Progenitor cell of endocrine pancreas (in vitro differentiated cells): ENCODE measurements at places on chromosomes 6 and 20.

DNA sequence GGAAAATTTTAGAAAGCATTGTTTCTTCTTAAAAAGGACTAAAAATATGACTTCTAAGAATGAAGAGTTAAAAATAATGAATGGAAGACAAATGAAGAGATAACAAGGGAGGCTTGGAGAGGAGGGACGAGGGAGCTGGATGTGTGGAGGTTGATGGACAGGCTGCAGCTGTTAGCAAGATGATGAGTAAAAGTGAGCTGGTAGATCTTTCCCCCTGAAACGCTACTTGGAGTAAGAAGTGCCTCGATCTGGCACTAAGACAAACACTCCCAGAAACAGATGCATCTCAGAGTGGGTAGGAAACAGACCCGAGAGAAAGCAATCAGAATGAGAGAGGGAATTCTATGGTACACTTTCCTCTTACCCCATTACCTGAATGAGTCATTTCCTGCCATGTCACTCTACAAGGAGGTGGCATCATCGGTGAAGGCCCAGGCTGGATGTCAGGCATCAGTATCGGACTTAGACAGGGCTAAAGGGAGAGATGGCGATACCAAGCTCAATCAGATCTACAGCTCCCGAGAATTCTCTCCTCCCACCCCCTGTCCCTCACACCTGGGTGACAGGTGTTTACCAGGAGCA is 154.1 kb upstream of the BMP2 start:
- no peak for DNase-seq

GRCh38 chr20:58140787-58141425 is 87.5 kb downstream of the ANKRD60 start:
- no peak for DNase-seq

- no peak for DNase-seq
Observed at GRCh38 chr6:38323216-38323615, 316.5 kb downstream of the BTBD9 start.

GRCh38 chr6:26122005-26122388 is 34.8 kb downstream of the HFE start:
- DNase-seq, result no peak

- no peak for DNase-seq
Observed at GRCh38 chr20:25553819-25554296, 31.5 kb downstream of the NINL start.

- DNase-seq, result no peak
Observed at GRCh38 chr6:24908650-24909035, 27.1 kb downstream of the RIPOR2 start.

DNA sequence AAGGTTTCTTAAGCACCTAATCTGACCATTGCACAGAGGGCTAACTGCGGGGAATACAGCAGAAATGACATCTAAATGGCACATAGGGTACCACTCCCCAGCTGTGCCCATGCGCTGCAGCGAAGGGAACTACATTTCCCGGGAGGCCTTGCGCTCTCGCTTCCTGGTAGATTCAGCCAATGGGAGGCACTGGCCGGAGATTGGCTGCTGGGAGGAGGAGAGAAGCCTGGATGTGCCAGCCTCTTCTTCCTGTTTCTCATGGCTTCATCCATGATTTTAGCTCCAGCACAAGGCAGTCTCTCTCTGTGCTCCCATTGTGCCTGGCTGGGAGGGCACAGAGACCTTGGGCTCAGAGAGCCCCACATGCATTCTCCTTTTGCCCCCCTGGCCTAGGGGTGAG is 101.7 kb upstream of the FOXA2 start:
- DNase-seq, result no peak

DNA sequence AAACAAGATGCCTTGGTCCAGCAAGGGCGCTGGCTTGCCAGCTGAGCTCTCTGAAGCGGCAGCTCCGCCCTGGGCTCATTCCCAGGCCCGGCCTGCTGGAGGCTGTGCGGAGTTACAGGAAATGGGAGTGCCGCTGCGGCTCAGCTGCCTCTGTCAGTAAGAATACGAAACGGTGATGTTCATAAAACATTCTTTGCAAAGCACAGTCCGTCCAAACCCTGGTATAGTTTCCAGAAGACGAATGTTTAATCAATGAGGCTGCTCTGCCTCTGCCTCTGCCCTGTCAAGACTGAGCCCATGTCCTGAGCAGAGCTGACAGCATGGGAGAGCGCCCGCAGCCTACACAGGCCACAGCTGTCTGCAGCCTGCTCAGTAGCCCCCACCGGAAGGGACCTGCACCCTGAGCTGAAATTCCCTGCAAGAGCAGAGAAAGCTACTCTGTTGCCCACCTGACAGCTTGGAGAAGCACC is 153.3 kb upstream of the SNX9 start:
- no peak for DNase-seq

DNA sequence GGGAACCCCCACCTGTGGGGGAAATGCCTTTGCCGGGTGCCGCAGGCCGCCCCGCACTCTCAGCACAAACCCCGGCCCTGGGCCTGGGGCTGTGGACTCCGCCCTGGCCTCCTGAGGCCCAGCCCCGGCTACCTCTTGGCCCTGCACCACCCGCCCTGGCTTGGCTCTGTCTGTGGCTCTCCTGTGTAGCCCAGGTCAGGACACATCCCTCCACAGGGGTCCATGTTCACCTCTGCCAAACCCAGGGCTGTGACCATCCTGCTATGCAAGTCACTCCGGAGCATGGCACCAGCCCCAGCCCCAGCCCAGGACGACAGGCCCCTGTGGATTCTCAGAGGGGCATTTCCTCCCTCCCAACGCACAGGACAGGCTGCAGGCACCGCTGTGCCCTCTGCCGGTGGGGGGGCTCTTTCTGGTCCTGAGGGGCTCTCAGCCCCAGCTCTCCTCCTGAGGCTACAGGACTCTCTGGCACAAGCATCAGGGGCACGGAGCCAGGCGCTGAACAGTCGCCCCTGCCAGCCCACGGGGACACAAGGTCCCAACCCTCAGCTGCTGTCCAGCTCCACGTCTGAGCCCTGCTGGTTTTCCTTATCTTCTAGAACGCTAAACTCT is 45.7 kb downstream of the TAF4 start:
- DNase-seq, result no peak

GRCh38 chr6:162726947-162727321 is 632 bp downstream of the PRKN start:
- DNase-seq, result no peak

GRCh38 chr6:111759836-111760785 is 113.1 kb downstream of the FYN start:
- no peak for DNase-seq

DNA sequence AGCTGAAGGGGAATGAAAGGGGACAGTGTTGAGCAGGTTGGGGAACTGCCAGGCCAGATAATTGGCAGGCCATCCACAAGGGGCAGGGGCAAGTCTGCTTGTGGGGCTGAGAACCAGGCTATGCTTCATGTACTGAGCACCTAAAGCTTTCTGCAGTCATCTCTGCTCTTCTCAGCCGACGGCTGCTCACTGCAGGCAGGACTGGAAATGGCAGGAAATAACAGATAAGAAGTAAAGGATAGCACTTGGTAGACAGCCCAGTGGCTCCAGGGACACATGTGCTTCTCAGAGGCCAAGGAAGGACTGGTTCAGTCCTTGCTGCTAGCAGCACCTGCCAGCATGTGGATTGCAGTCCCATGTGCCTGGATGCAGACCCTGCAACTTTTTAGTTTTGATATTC is 89.8 kb downstream of the CD164 start:
- no peak for DNase-seq

GRCh38 chr6:137876547-137876946 is 9.5 kb downstream of the TNFAIP3 start:
- no peak for DNase-seq

GRCh38 chr20:20967564-20968184 is 138.5 kb downstream of the LINC00237 start:
- DNase-seq, result no peak

DNA sequence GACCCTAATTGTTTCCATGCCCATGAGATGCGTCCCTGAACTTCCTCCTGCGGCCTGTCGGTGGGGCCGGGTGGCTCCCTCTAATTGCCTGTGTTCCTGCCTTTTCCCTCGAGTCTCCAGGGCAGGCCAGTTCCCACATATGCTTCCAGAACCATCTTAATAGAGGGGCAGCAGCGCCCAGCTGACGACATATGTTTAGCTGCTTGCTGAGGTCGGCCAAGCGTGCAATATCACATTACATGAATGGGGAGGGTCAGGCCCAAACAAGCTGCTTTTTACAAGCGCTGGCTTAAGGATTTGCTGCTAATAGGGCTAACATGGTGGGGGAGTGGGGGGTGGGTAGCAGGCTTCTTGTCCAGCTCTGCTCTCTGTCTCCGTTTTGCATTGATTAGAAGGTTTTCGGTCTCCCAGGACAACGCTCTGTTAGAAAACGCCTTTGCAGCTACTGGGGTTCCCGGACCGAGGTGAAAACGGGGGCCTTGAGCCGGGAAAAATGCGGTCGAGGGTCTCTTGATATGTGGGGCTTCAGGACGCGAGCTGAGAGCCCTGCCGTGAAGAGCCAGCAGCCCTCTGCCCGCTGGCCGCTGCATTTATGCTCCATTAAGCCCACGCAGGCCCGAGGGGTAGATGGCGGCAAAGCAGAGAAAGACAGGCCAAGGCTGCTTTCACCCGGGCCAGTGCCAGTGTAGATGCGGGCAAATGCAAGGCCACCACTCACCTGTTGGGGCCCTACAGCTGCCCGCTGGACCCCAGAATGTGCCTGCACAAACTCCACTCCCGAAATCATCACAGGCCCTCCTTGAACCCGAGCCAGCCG is 308.5 kb downstream of the BMP7 start:
- DNase-seq, result no peak
